ENCODE measurements at places on chromosomes 11 and 22.
A peak's percentile ranks its signal among the peaks of the same experiment; 100 is the strongest.

DNA sequence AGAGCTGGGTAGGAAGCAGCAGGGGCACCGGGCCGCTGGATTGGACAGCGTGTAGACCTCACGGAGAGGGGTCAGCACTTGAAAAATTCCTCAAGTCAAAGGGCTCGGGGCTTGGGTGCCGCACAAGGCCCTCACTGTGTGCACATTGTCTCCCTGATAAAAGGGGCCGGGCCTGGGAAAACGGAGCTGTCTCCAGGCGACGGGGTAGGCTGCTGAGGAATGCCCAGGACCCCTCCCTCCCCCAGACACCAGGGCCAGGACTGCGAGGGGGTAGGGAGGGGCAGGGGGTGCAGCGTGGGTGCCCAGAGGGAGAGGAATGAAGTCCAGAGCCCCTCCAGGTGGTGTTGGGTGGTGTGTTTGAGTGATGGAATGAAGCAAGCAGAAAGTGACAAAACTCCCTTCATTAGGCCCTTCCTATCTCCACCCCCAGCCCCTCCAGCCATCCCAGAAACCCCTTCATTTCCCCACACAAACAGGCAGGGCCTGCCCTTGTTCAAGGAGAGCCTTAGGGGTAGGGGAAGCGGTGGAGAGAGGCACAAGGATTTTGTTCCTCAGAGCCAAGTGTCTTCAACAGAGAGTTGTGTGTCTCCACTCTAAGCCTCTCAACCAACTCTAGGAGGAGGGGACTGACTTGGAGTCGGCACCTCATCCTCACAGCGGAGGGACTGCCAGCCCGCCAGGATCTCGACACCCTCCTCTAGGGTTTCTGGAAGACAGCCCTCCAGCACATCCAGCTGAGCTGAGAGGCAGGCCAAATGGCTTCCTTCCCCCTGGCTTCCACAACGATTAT, 63.9 kb downstream of the SYN3 start:
- DNase-seq: no peak

GRCh38 chr11:111307472-111308108, 9.2 kb downstream of the POU2AF3 start:
- no peak for DNase-seq

- DNase-seq: no peak
Observed at GRCh38 chr11:11588243-11588642, 33.6 kb downstream of the GALNT18 start.

DNA sequence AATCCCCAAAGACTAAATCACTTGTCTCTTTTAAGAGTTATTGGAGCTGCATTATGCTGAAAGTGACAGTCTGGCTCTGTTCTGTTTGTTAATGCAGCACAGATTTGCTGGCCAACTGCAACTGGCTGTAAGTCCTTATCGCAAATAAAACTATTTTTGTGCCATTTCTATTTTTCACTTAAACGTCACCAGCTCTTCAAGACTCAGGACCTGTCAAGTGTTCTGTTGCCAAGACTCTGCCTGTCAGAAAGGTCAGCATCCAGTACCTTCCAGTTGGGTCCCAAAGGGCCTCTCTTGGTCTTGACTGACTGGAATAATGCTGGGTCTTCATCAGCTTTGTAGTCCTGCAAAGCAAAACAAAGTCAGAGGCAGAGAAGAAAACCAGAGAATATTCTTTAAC, 45.6 kb downstream of the PITPNB start:
- no peak for DNase-seq

GRCh38 chr11:64233913-64234586, at the start of gene VEGFB:
TSS of gene VEGFB (plus strand) at chr11:64234584. CDS start at chr11:64234834, 250 bp downstream.
- peak; percentile 69 for DNase-seq
